ENCODE measurements at places on chromosomes 13 and 19.

- DNase-seq = no peak
These were observed 1066.7 kb upstream of the ATXN8OS start for GRCh38 chr13:69040898-69041297.

- no peak for DNase-seq
These were observed 2.8 kb upstream of the ZNF543 start for GRCh38 chr19:57317503-57317902.

DNA sequence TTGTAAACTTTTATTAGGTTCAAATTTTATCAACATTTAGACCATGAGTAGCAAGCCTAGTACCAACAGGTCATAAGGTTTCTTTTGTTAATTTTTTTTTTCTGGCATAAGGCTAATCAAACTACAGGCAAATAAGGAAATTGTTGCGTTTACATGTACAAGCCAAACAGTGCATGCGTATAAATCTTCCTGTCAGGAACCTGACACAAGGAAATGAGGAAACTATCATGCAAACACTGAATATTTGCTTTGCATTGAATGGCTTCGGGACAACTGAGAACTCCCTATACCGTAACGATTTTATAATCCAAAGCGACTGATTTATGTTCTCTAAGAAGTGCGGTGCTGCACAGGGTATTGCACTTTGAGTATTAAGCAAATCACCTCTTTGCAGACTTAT, 133.0 kb upstream of the TRPC4 start:
- no peak for DNase-seq

GRCh38 chr19:16077984-16078758, 1.9 kb downstream of the TPM4 start:
- no peak for DNase-seq

DNA sequence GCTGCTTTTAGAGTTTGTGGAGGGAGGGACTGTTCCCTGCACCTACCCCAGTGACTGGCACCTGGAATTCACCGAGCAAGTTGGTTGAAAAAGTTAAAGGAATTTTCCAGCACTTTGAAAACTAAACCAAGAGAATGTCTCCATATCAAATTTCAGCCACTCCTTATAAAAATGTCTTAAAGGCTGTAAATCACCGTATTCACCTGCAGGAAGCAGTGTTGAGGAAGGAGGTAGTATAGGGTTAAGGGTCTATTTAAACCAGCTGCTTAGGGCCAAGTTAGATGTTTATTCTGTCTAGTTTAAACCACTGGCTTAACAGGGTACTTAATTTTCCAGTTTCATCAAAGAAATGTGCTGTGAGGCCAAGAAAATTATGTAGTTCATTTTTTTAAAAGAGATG, 3.8 kb upstream of the RAB20 start:
- peak; percentile 19 for DNase-seq

DNA sequence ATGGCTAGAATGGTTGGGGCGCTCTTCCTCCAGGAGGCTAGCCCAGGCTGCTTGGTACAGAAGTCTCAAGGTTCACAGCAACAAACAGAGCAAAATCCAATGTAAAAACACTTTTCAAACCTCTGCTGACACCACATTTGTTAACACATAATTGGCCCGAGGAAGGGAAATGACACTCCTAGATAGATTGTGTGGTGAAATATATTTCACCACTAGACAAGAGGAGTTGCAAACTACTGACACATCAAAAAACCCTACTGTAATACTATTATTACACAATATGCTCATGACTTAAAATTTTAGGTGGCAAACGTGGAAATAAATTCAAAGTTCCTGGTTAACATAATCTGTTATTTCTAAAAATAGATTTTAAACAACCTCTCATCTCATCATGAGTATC, 643.6 kb downstream of the PCDH9 start:
- no peak for DNase-seq

GRCh38 chr13:108940121-108940520, 310.7 kb downstream of the MYO16 start:
- no peak for DNase-seq

GRCh38 chr19:45507872-45508416, 665 bp downstream of the VASP start:
- DNase-seq = peak; percentile 3

GRCh38 chr19:35776102-35776788, 881 bp downstream of the ARHGAP33 start:
- no peak for DNase-seq

- DNase-seq = no peak
These were observed 379.7 kb downstream of the ENOX1 start for GRCh38 chr13:43407023-43407581.

GRCh38 chr13:43792076-43792881, 5.5 kb upstream of the ENOX1 start:
- no peak for DNase-seq

DNA sequence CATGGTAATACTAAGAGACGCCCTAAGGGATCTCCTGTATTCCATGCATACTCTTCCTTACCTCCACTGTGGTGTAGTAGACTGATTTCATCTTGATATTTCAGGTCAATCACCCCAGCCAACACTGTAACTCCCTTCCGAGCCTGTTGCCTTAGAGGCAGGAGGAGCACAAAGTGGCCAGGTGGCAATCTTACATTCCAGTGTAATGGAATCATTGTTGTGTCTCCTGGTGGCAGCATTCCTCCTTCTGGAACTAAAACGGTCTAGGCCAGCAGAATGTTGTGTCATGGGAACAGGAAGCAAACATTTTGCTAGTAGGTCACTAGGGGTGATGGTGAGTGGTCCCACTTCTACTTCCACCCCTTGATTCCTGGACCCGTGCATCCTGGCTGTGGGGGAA, 405.7 kb upstream of the SLC10A2 start:
- no peak for DNase-seq

- no peak for DNase-seq
These were observed 173.5 kb upstream of the OBI1 start for GRCh38 chr13:78832461-78832860.

GRCh38 chr13:114173745-114174144, 5.3 kb upstream of the CFAP97D2 start:
- DNase-seq = no peak

DNA sequence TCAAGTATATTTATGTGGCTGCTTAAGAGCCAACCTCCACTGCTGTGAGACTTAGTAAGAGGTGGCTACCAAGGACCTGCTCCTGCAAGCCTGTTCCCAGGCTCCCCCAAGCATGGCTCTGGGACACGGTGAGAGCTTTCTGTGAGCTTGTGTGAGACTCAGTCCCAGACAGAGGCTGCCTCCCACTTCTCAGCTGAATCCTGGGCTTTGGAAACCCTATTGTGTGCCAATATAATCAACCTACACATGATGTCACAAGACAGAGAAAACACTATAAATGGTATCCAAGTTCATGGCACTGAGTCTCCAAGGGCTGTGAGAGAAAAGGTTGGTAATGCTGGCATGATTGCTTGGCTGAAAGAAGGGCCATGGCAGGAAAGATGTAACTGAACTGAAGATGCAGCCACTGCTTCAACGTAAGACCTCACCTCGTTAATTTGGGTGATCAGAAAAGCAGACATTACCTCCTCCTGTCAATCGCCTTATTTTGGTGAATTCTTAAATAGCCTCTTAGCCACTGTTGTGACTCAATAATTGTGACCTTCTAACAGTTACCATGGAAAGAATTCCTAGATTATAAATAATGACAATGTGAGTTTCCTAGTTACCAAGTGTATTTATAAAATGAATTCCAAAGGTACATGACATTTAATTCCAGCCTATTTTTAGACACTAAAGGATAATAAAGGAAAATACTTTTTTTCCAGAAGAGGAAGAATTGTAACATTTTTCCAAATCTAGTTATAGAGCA, 332.0 kb downstream of the IRS2 start:
- no peak for DNase-seq

DNA sequence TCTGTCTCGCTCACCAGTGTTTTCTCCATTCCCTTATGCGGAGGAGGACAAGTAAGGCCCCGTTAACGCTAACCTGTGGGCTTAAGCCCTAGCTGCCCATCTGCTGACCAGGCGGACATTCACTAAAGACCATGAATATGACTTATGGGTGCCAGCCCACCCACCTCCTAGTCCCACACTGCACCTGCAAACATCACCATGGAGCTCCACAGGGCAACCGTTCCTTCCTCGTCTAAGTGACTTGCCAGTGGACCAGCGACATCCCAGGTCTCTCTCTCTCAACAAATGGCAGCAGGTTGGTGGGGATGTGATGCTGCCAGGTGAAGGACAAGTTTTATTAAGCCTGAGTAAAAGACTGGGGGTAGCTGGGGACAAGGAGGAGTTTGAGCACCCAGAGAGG, 55.2 kb downstream of the CCDC70 start:
- no peak for DNase-seq

DNA sequence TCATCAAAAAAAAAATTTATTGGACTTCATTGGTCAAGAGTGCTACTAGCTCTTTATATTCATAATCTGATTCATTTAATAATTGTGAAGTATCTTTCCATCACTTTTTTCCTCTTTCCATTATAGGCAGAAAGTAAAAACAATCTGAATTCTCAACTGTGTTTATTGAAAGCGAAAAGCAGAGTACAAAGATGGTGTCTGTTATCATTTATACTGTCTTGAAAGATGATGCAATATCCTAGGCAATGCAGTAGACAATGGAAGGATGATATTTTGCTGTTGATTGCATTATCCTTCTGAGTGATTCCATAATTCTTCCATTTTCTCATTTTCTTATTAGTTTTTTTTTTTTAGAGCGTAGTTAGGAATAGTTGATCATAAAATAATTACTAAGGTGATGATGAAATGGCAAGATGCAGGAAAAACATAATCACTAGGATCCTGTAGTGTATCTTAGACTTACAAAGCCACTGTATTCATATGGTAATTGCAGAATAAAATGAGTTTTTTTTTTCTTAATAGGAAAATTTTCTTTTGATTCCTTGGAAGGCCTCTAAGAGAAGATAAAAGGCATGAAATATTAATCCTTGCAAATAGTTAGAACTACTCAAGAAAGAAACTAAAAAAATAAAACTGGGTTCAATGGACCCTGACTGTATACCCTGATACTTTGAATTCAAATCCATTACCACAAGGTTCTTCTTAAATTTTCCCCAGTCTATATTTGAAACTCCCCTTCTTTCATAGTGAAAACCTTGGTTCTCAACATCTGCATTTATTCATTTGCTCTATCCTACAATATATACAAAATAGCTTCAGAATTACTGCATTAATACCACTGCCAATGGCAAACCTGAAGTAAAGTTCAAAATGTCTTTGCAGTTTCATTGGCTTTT, 11.6 kb downstream of the URI1 start:
- no peak for DNase-seq

DNA sequence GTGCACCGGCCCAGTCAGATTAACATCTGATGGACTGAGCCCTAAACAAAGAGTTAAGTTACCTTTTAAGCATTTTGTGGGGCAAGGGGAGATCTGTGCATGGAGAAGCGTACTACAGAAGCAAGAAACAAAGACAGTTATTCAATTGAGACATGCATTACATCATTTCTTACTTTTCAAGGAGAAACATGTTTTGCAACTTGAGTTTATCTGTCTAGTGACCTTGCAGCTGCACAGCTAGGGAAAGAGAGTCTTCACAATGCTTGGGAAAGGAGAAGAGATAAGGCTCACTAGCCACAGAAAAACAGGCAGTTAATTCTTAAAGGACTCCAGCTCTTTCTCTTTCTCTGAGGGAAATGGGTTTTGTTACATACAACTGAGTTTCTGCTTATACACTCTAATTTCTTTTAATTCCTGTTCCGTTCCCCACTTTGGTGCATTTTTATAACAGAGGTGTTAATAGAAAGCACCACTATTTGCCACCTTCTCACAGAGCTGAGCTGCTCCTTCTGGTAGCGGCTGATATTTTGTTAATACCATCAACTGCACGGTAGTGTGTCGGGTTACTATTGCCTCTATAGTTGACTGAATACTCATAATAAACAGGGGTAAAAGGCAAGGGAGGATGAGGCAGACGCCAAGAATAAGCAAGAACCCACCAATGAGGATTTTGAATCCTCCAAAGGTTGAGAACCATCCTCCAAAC, 55.9 kb downstream of the ZNF431 start:
- no peak for DNase-seq

GRCh38 chr13:31201341-31202031, 1.7 kb downstream of the B3GLCT start:
- peak; percentile 39 for DNase-seq

DNA sequence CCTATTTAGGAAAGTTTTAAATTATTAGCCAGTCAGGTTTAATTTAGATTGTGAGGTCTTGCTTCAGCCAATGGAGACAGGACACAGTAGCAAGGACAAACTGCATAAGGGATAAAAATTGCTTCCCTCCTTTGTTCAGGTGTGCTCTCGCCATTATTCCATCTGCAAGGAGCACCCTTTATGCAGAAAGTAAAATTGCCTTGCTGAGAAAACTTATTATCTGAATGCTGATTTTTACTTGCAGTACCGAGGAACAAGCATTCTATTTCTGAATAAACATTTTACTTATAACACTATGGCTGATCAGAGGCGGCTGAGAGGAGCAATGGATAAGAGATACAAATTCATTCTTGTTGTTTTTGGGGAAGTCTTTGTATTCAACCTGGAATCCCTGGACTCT, 8.0 kb downstream of the CYP4F22 start:
- DNase-seq = no peak

DNA sequence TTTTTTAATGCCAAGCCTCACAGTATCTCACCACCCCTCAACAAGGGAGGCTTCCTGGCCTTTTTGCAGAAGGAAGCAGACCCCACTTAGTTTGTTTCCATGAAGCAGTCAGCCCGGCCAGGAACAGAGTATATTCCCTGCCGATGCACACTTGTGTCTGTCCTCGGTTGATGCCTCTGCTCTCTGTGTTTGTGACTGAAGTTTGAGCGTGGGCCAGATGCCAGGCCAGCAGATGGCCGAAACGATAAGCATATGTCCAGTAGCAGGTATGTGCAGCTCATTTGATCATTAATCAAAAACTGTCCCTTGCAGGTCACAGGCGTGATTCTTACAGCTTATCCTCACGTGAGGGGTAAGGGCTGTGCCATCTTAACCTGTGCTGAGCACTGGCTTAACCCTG, 144.0 kb downstream of the IRS2 start:
- DNase-seq = no peak

DNA sequence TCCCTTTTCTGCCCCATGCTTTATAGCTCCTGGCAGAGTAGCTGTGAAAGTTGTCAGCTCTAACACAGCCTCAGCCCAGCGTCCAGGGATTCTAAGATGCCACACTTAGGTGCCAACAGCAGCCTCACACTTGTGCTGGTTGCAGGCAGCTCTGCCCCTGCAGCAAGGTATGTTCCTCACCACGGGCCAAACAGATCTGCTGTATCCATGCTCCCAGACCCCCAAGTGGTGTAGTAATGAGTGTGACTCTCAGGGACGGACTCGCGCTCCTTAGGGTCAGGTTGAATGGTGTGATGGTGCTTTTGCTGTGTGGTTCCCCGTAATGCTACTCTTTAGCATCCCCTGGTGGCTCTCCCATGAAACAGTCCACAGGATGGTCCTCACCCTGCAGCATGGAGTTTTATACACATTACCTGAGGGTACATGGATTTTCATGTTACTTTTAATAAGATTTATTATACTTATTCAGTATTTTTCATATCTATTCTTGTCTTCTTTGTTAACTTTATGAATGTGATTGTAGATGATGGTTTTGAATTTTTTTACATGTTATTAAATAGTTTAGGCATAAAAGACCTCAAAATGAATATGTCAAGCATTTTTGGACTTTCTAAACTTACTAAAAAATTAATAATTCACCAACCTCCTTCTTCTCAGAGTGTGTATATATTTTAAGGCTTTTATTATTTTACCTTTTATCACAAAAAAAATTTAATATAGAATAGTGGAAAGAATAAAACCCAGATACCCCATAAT, 232.5 kb downstream of the SLC7A1 start:
- DNase-seq = peak; percentile 30

GRCh38 chr19:10214784-10215183, 16.3 kb downstream of the S1PR2 start:
- DNase-seq = no peak

- DNase-seq = no peak
These were observed 7.8 kb upstream of the SHFL start for GRCh38 chr19:10078329-10078728.

GRCh38 chr19:37977992-37978391, 71.0 kb downstream of the SIPA1L3 start:
- no peak for DNase-seq

Measured in DMS79 treated with DMSO at 0.1 percent for 48 hours (cell line).